ENCODE measurements at places on chromosomes 11 and 22. TPM values are rescaled to one million over a fixed set of nuclear protein-coding genes. Genes with fewer than 3 reads are reported as not detected.

GRCh38 chr11:117912497-117912896, 16.7 kb downstream of the TMPRSS13 start:
- no peak for DNase-seq

DNA sequence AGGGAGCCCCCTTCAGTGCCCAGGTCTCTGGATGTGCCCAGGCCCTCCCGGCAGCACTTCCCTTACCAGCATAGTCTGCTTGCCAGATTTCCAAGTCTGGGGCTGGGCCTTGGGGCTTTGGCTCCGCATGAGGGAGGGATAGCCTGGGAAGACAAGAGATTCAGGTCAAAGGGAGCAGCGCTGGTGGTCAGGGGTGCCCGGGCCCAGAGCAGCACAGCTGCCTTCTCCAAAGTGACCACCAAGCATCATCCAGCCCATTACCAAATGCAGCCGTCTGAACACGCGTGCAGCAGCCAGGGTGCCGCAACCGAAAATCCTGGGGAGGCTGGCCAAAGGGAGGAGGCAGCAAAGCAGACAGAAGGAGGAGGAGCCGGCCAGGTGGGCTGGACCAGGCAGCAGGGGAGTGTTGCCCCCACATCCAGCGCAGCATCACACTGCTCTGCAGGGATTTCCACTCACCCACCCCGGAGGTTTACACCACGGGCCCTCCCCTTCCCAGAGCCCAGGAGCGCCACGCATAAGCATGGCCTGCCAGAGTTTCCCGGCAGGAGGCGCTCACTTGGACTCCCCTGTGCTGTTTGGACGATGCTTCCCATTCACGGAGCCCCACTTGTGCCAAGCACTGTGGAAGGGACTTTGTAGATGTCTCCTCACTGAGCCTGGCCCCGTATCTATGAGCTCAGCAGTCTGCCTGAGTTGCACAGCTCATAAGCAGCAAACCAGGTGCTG, 22.5 kb downstream of the TRIM29 start:
- DNase-seq, result no peak

DNA sequence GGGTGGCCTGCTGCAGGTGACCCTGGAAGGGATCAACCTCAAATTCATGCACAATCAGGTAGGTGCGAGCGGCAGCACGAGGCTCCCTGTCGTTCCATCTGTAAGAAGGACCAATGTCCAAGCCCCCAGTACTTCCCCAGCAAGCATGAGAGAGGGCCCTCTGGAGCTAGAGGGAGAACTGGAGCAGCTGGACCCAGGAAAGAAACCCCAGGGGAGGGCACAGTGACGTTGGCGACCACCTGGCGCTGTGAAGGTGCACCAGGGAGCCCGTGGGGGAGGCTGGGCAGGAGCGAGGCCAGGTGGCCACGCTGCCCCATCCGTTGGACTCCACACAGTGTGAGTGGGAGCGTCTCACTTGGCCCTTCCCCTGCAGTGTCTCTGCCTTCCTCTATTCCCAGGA, 28.0 kb downstream of the MYBPC3 start:
- no peak for DNase-seq

- DNase-seq, result no peak
These were observed 100.4 kb downstream of the TIMP3 start for GRCh38 chr22:32901925-32902324.

GRCh38 chr22:28072066-28072465, 153.0 kb upstream of the PITPNB start:
- DNase-seq, result no peak

DNA sequence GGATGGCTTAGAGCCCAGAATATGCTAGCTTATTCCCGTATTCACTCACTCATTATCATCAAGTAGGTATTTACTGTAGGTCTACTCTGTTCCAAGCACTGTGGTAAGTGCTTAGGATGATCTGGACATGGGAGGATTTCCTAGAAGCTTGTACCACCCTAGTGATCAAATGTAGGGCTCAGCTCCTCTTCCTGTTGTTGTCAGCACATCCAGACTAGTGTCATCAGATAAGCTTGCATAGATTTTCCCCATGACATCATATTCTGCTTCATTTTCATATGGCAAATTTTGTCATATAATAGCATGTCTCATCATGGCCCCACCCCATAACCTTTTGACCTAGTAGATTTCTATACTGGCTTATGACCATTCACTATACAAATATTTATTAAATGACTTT, 19.3 kb upstream of the NUCB2 start:
- DNase-seq, result no peak

Gene KDM4E
- polyA plus RNA-seq, result not detected

Gene ARHGAP20
- 0.05 TPM for polyA plus RNA-seq

Data from GM23338 (cell line).